ENCODE measurements at places on chromosomes 12 and 14.

DNA sequence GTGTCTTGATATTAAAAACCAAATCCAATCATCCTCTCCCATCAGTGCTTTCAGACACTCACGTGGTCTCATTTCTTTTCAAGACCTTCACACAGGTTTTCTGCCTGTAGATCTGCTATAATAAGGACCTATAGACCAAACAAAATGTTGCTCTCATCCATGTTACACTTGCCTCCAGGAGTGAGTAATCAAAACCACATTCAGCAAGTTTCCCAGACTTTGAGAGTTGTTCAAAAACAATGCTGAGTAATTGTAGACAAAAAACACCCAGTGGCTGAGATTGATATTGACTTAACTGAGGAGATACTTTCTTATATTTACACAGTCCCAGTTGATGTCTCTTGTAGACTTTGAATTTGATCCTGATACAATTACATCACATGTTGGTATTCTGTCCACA lies 383.1 kb downstream of the TMEM132D start:
- no peak for DNase-seq

DNA sequence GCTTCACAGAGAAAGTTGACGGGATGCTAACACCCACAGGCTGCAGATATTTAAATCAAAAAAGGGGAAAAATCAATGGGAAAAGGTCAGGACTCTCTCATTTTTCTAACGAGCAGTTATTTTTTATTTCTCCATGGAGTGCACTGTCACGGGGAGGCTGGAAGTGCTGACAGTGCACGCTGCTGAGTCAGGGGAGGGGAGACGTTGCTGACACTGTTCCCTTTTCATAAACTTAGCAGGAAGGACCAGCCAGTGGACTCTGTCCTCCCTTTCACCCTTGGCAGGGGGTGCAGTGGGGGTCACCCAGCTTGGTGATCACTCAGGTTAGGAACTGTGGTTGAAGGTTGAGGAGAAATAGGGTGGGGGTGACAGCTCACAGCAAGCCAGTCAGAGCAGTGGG lies 65.6 kb upstream of the FUT8 start:
- DNase-seq = no peak

- DNase-seq = no peak
These were observed 44.9 kb downstream of the PLEKHG3 start for GRCh38 chr14:64748995-64749714.

DNA sequence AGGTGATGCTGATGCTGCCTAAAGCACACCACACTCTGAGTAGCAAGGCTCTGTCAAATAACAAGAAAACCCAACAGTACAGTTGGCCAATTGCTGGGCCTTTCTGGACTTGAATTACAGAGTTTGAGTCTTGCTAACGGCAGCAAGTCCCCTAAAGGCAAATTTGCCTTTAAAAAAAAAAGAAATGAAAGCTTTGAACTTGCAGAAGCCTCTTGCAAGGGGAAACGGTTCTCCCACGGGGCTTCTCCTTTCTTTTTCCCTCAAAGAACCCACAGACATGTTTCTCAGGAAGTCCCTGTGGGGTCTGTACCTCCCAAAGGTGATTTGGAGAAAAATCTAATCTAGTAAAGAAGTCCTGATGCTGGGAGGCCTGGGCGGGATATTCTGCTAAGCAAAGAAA lies 191.3 kb upstream of the MYL2 start:
- no peak for DNase-seq

DNA sequence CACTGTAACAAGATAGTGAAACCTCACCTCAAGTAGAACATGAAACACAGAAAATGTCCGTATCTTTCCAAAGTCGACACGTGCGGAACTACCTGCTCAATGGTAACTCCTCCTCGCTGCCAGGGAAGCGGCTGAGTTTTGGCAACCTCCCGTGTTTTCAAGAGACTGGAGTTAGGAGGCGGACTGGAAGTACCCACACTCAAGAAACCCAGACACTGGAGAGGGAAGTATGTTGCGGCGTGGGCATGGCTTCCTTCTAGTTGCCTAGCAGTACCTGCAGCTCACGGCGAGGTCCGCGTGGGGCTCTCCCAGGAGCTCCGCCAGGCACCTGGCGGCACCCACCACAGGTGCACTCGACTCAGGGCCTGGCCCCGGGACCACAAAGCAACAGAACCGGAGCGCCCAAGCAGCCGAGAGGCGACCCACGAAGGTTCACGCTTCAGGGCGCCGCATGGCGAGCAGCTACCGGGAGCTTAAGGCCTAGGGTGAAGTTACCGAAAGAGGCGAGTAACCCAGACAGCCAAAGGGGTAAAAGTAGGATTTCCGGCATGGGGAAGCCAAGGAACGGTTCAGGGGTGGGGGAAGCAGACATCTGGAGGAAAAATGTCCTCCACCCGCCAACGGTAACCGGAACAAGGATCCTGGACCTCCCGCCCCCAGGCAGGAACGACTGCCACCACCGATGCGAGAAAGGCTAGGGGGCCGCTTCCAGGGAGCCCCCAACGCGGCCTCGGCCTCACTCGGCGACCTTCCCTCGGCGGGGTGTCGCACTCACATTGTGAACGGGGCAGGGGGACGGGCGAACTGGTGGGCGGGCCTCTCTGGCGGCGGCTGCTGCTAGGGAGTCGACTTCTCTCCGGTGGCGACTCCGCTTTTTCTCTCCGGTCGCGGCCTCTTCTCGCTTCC lies 608 bp downstream of the PTGES3 start:
- peak; percentile 61 for DNase-seq

GRCh38 chr12:623172-623864 lies 39.9 kb downstream of the NINJ2 start:
- no peak for DNase-seq

DNA sequence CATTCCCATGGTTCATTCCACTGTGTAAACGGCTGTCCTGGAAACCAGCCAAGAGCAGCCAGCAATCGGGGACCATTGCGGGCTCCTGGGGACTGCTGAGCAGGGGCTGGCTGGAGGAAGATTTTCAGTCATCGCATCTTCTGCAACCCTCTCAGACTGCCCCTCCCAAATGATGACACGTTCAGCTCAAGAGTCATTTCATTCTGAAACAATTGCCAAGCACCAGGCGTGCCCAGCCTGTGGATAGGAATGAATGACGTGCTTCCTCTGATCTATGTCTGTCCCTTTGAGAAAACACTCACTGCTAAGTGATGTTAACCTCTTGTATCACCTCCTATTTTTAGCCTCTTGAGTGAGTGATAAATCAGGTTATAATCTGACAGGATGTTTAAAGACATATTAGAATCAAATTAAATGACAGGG lies 62.0 kb downstream of the NDUFA12 start:
- peak; percentile 51 for DNase-seq

- no peak for DNase-seq
These were observed 91.0 kb downstream of the GRIP1 start for GRCh38 chr12:66587912-66588311.

GRCh38 chr12:117121441-117121840 lies 22.2 kb upstream of the TESC start:
- DNase-seq = no peak

DNA sequence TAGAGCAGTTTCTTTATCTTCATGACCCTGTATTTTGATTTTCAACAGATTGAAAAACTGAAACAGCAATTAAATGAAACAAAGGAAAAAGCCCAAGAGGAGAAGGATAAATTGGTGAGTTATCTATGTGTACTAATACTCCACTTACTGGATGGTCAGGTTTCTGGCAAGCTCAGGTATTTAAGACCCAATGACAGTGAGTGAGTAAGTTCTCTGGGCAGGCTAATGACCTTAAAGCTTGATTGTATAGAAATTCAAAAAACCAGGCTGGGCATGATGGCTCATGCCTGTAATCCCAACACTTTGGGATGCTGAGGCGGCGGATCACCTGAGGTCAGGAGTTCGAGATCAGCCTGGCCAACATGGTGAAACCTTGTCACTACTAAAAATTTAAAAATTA lies 10.0 kb downstream of the BBOF1 start:
- no peak for DNase-seq

DNA sequence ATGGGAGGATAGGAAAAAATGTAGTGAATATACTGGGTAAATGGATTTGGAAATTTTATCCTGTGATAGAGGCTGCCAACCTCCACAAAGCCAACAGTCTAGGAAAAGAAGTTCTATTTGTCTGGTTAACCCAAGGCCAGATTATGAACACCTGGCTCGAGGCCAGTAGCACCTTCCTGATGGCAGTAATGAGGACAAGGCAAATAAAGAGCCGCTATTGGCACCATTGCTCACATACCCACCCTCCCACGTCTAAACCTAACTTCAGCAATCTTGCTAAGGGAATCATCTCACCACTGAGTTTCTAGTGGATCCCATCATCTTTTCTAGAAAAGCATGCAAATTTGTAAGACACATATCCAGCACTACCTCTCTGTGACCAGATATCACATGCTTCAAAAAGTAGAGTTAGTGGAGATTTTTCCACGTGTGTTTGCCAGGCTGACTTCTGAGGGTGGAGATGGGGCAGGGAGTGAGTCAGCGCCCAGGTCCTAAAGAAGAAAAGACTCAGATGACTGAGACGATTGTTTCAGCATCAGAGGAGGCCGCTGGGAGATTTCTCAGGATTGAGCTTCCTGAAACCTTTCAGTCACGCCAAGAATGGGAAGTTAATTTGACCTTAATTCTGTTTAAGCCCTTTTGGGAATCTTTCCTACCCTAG lies 362.9 kb downstream of the EMP1 start:
- no peak for DNase-seq

GRCh38 chr14:23432102-23432925 lies 3.1 kb downstream of the MYH7 start:
- DNase-seq = no peak

GRCh38 chr12:101876861-101877805 lies at the start of gene DRAM1:
DRAM1 (plus strand) TSS chr12:101877580; CDS start chr12:101877790, 210 bp downstream.
- DNase-seq = peak; percentile 71

GRCh38 chr12:109088818-109089217 lies 4.5 kb downstream of the ALKBH2 start:
- no peak for DNase-seq

- DNase-seq = no peak
These were observed 159.9 kb upstream of the ALG10B start for GRCh38 chr12:38156497-38157245.

DNA sequence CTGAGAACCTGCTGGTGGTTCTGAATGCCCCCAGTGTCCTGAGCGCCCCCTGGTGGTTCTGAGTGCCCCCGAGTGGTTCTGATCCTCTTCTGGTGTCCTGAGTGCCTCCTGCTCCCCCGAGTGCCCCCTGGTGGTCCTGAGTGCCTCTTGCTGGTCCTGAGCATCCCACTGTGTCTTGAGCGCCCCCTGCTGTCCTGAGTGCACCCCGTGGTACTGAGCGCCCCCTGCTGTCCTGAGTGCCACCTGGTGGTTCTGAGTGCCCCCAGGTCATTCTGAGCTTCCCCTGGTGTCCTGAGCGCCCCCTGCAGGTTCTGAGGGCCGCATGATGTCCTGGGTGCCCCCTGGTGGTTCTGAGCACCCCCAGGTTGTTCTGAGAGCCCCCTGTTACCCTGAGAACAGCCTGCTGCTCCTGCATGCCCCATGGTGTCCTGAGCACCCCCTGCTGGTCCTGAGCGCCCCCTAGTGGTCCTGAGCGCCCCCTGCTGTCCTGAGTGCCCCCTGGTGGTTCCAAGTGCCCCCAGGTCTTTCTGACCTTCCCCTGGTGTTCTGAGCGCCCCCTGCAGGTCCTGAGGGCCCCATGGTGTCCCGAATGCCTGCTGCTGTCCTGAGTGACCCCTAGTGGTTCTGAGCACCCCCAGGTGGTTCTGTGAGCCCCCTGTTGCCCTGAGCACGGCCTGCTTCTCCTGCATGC lies 1165.4 kb downstream of the TMEM121 start:
- DNase-seq = peak; percentile 73

GRCh38 chr12:57883700-57884099 lies 37.2 kb upstream of the CTDSP2 start:
- no peak for DNase-seq

DNA sequence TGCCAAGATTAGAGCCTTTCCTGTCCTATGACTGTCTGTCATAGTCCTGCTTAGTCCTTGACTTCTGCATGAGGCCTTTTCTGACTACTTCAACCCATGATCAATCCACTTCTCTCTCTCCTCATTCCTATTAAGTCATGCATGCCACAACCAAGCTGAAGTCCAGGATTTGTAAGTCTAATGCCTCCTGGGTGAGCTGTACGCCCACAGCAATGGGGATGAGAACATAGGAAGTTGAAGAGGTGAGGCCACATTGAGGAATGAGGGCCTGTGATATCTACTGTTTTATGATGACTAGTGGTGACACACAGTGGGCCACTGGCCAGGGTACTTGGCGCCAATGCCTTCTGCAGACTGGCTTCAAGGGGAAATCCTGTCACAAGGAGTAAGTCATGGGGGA lies 994.1 kb upstream of the TMEM132C start:
- no peak for DNase-seq

- no peak for DNase-seq
These were observed 93.4 kb upstream of the HOXC13 start for GRCh38 chr12:53844994-53845844.

DNA sequence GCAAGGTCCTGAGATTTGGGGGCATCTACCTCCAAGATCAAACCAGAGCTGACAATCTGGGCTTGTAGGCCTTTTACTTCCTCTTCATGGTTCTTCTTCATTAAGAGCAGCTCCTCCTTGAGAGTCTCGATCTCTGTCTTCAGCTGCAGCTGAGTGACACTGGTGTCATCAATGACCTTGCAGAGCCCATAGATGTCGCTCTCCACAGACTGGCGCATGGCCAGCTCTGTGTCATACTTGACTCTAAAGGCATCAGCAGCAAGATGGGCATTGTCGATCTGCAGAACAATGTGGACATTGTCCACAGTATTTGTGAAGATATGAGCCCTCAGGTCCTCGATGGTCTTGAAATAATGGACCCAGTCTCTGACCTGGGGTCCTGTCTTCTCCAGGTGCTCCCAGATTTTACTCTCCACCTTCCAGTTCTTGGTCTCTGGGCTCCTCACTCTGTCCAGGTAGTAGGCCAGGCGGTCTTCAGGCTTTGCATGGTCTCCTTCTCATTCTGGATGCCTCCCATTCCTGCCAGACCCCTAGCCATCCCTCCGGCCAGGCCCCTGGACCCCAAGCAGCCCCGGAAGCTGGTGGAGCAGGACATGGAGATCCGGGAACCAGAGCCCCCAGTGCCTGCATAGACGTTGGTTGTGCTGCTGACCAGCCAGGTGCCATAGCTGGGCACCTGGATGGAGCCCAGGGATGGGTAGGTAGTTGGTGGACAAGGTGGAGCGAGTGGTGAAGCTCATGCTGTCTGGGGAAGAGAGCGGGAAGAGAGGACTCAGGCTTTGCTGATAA lies 141.0 kb downstream of the MSRB3 start:
- DNase-seq = no peak

DNA sequence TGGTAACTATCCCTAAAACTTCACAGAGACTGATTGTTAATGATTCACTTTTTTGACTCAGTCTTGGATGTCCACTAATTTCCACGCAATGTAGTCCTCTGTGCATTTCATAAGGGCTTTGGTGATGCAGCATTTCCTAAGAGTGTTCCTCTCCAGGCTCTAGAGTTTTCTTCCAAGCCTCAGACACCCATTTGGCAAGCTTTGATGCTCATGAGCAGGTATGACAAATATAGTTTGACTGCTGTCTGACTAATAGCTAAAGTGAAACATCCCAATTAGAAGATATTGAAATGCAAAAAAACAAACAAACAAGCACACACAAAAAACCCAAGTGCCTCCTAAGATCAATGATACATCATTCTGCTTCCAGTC lies 1.5 kb upstream of the VAMP1 start:
- DNase-seq = no peak

GRCh38 chr12:6076346-6076745 lies 48.1 kb downstream of the VWF start:
- no peak for DNase-seq

All from stimulated activated CD4-positive, alpha-beta T cell treated with anti-CD3 and anti-CD28 coated beads, Interleukin-4, amount 100 ng/mL, for 24 hours (primary cell).